ENCODE measurements at places on chromosomes 7 and 10. TPM values are rescaled to one million over a fixed set of nuclear protein-coding genes. Genes with fewer than 3 reads are reported as not detected.

Gene MARVELD1
- 41.7 TPM for total RNA-seq

Gene HOXA1
- 6.2 TPM for total RNA-seq

Gene ENKUR
- total RNA-seq: 0.10 TPM

Gene OR6V1
- not detected for total RNA-seq

Gene SH2D4B
- 0.10 TPM for total RNA-seq

Gene ZPBP
- not detected for total RNA-seq
